T-helper 2 cell (primary cell): ENCODE measurements at places on chromosomes 16 and 17.
A peak's percentile ranks its signal among the peaks of the same experiment; 100 is the strongest.

- DNase-seq: no peak
Measured at GRCh38 chr17:46150216-46150963, 42.8 kb downstream of the KANSL1 start.

DNA sequence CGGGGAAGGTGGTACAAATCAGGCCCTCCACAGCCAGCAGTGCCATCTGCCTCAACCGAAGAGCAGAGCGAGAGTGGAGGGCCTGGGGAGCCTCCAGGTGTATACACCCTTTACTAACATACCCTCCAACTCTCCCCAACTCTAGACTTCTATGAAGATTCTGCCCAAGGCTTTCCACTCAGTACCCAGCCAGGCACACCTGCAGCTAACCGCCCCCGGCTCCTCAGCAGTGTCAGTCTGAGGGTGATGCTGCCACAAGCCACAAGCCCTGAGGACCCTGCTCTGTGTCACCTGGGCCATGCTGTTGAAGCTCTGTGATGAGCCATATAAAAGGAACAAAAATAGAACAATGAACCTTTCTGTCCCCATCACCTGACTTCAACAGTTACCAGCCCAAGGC is 3.8 kb downstream of the CENPV start:
- no peak for DNase-seq

DNA sequence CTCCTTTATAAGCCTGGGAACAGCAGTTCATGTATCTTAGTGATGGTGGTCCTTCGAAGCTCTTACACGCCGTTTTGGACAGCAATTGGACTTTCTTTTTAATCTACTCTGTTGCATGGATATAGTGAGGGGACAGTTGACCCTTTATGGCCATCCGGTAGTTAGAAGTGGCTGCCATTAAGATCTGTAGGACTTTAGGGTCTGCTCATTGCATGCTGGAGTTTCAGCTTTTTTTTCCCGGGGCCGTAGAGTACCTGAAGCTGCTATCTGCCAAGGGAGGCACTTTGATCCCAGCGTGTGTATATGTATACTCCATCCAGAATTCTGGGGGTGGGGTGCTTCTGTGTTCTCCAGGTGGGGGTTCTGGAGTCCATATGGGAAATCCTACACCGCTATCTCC is 1.2 kb downstream of the CYB5D1 start:
- DNase-seq: no peak

GRCh38 chr16:56347166-56347565 is 78.2 kb downstream of the AMFR start:
- DNase-seq: no peak

GRCh38 chr17:59365383-59365981 is 34.0 kb downstream of the YPEL2 start:
- DNase-seq: no peak

GRCh38 chr16:77310877-77311276 is 111.7 kb downstream of the SYCE1L start:
- DNase-seq: no peak

DNA sequence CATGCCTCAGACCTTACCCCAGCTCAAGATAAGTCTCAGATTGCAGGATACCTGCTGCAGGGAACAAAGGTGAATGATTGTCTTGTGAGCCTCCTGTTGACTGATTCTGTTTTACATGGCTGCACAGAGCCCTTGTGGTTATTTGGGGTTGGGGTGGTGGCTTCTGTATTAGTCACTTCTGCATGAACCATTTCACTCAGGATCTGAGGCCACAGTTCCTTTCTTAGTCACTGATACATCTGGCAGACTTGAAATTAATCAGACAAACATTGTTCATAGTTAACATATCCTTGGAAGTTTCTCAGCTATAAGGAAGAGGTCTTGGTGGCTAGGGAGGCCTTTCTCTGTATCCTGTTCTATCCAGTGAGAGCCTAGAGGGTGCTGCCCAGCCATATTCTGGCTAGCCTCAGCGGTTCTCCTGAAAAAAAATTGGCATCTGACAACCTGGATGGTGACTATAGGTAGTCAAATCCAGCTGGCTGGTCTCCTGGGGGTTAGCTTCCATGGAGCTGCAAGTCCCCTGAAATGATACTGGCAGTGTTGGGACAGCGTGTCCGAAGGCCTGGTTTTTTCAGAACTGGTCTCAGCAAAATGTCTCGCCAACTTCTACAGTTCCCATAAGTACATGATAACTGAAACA is 8.4 kb upstream of the PLK1 start:
- DNase-seq: peak; percentile 90

DNA sequence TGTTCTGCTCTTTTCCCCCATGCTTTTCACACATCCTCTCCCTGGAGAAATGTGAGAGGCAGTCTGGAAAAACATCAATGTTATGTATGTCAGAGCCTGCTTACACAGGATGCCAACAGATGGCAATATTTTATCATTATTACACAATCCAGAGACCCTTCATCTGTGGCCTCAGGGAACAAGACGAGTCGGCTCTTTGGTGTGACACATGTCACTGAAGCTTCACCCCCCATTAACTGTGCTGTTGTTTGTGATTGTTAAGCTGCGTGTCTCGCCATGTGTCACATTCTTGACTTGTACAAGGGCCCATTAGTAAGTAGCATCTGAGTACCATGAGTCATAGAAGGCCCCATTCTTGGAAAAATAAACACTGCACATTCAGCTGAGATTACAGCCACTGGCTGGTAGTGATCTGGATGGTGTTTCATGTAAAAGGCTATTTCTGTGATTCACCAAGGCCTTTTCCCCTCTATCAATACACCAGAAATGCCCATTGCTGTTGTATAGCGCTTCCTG is 682.1 kb upstream of the SOX9 start:
- DNase-seq: no peak

DNA sequence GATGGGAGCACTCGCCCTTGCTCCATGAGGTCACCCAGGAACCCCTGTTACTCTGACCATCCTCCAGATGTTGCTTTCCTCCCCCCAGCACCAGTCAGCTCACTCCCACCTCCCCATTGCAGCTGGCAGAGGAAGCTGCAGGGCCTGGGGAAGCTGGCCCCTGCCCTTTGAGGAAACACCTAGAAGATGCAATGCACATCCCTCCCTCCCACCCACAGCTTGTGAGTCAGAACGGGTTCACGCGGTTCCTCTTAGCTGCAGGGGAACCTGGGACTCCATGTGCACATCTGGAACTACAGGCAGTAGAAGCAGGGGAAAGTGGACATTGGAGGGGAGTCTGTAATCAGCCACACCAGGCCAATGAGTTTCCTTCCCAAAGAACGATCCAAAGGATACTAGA is 96.9 kb downstream of the KATNIP start:
- no peak for DNase-seq

DNA sequence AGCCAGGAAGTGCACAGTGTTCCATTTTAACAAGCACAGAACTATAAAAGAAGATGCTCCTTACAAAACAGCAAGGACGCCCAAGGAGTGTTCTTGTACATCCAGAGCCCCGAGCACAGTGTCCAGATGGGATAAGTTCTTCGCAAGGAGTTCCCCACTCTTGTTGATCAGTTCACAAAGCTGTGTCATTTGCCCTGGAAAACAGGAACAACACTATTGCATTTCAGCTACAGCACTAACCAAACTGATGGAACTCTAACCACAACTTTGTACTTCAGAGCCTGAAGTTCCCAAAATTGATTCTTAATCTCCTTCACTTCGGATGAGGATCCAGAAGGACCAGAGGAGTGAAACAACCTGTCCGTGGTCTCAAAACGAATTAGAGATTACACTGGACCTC is 5.1 kb downstream of the COPS3 start:
- no peak for DNase-seq

DNA sequence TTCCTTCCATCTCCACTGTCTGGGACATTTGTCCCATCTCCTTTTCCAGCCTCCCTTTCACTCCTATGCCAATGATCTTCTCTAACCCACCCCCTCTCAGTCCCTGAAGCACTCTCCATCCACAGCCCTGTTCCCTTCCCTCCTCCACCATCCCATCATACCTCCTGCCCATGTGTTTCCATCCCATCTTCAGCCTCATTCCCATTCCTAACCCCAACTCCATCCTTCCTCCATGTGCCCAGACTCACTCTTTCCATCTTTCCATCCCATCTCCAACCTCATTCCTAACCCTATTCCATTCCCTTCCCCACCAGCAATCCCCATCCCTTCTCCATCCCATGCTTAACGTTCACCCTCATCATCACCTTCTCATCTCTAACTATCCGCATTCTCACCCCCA is 4.3 kb downstream of the IL27 start:
- DNase-seq: no peak

DNA sequence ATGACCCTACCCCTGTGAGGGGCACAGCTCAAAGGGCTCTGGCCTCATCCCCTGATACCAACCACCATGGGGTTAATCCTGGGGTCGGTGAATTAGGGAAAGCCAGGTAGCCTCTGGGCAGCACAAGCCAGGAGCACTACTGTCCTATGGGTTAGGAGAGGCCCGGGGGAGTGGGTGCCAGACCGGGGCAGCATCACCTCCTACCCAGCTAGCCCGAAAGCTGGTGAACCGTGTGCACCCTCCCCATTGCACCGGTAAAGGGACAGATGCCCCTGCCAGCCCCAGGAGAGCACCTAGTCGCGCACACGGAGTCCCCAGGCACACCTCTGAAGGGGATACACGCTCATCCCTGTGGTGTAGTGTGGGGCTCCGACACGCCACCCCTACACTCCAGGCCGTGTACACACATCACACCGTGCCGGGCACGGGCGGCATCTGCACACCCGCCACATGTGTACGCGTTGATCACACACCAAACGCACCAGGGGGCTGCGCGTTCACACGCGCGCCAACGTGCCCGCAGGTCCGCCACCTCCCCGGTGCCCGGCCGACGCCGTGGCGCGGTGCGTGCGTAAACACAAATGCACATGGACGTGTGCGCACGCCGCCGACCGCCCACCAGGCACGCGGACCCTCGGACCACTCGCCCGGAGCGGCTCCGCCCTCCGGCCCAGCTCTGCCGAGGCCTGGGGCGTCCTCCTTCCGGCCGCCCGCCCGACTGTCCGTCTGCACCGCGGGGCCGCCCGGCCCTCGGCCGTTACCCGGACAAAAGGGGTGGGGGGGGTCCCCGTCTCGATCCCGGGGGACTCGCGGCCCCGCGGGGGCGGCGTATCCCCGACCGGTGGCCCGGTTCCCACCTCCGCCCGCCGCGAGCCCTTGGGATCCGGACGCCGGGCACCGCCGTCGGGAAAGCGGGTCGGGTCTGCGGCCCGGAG is 785 bp downstream of the UBALD1 start:
- DNase-seq: no peak

GRCh38 chr17:81833921-81834830 is 674 bp downstream of the PPP1R27 start:
- DNase-seq: no peak

DNA sequence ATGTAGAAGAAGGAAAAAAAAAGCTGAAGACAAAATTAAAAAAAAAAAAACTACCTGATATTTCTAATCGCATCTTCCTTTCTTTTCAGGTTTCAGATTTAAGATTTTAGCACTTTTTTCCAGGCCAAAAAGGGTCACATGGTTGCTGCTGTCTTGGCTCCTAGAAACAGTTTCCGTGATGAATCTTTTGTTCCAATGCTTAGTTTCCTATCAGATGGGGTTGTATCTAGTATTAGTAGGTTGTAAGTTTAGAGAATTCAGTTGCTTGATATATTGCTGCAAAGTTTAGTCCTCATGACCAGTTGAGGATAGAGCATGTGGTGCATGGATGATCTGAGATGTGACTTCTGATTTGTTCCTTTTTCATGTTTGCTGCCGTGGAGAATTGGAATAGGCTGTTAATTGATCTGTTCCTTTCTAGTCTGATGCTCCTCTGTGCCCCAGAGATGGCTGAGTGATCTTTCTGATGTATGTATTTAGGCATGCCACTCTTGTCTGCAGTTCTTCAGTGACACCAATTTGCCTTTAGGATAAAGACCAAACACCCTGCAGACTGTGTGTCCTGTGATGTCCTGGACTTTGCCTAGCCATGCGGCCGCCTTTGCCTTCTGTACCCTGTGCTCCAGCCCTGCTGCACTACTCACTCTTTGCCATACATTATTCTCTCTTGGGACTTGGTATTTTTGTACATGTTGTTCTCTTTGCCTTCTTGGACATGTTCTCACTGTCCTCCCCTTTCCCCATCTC is 94.0 kb downstream of the MRTFB start:
- no peak for DNase-seq

DNA sequence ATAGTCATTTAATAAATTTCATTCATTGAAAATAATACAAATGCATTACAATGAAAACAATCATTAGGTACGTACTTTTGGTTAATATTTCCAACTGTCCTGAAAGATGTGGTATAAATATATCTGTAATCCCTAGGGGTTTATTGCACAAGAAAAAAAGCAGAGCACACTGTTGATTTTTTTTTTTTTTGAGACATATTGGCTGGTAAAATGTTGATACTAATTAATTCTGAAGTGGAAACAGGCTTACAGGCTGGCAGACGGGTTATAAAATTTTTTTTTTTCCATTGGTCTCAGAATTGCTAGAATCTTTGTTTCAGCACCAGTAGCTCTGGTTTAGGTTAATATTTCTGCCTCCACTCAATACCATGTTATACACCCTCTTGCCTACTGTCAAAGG is 193.6 kb downstream of the MAP2K6 start:
- no peak for DNase-seq

DNA sequence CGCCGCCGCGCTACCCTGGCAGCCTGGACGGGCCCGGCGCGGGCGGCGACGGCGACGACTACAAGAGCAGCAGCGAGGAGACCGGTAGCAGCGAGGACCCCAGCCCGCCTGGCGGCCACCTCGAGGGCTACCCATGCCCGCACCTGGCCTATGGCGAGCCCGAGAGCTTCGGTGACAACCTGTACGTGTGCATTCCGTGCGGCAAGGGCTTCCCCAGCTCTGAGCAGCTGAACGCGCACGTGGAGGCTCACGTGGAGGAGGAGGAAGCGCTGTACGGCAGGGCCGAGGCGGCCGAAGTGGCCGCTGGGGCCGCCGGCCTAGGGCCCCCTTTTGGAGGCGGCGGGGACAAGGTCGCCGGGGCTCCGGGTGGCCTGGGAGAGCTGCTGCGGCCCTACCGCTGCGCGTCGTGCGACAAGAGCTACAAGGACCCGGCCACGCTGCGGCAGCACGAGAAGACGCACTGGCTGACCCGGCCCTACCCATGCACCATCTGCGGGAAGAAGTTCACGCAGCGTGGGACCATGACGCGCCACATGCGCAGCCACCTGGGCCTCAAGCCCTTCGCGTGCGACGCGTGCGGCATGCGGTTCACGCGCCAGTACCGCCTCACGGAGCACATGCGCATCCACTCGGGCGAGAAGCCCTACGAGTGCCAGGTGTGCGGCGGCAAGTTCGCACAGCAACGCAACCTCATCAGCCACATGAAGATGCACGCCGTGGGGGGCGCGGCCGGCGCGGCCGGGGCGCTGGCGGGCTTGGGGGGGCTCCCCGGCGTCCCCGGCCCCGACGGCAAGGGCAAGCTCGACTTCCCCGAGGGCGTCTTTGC is 3.1 kb downstream of the HIC1 start:
- no peak for DNase-seq

GRCh38 chr17:48711128-48711527 is 11.2 kb downstream of the PRAC1 start:
- DNase-seq: no peak

GRCh38 chr17:40218006-40218739 is 931 bp upstream of the WIPF2 start:
- DNase-seq: no peak

GRCh38 chr16:47065766-47066688 is 77.7 kb downstream of the NETO2 start:
- DNase-seq: no peak
